Activated CD4-positive, alpha-beta T cell treated with anti-CD3 and anti-CD28 coated beads for 24 hours (primary cell): ENCODE measurements at places on chromosomes 7 and 10.

- no peak for DNase-seq
These were observed 566.7 kb upstream of the FOXK1 start for GRCh38 chr7:4115442-4115841.

GRCh38 chr7:48085942-48086341, 3.1 kb upstream of the UPP1 start:
- DNase-seq: no peak

GRCh38 chr10:126448091-126448490, 59.8 kb upstream of the ADAM12 start:
- DNase-seq: no peak

DNA sequence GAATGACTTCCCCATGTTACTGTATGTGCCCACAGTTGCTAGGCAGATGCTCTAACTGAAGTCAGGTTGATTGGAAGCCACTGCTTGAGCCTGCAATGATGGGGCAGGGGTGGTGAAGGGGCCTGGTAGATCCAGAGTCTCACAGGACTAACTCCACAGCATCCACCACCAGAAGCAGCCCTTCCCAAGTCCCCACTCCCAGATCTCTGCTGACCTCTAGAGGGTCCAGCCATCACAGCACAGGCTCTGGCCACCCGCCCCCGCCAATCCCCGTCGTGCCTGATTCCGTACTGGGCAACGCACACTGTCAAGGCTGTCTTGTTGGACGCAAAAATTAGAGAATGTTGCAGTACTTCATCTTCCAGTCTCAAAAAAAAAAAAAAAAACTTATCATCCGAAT, 136.8 kb upstream of the PDE1C start:
- DNase-seq: no peak

DNA sequence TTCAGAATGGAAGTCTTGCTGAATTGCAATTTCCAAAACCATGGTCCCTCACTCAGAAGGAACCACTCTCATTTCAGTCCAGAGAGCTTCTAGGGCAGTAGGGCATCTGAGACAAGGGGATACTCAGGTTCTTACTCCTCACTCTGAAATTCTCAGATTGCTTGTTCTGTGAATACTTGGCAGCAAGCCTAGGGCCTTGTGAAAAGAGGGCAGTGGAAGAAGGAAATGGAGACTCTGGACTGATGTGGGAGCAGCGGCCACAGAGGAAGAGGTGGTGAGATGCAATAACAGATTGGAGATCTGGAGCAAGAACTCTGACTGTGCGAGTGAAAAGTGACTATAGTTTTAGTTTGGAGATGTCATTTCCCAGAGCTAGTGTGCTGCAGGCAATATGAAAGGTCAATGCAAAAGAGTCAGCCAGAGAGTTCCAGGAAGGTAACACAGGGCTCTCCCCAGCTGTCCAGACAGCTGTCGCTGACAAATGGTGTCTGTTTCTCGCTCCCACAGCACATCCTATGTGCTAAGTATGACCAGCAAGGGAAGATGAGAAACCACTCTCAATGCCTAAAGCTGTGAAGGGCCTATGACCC, 291.6 kb upstream of the KIAA1217 start:
- no peak for DNase-seq

DNA sequence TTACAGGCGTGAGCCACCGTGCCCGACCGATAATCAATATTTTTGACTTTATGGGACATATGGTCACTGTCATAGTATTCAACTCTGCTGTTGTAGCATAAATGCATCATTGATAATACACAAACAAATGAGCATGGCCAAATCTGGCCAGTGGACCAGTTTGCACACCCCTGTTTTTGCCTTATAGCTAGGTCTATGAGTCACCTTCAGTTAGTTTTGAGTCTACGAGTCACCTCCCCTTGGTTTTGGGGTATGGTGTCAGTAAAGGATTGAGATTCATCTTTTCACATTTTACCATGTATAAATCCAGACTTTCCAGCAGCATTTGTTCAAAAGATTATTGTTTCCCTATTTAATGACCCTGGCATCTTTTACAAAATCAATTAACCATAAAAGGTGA, 362.5 kb upstream of the NRP1 start:
- DNase-seq: no peak
